ENCODE measurements at places on chromosomes 12 and 14. TPM values are rescaled to one million over a fixed set of nuclear protein-coding genes. Genes with fewer than 3 reads are reported as not detected.
A peak's percentile ranks its signal among the peaks of the same experiment; 100 is the strongest.

DNA sequence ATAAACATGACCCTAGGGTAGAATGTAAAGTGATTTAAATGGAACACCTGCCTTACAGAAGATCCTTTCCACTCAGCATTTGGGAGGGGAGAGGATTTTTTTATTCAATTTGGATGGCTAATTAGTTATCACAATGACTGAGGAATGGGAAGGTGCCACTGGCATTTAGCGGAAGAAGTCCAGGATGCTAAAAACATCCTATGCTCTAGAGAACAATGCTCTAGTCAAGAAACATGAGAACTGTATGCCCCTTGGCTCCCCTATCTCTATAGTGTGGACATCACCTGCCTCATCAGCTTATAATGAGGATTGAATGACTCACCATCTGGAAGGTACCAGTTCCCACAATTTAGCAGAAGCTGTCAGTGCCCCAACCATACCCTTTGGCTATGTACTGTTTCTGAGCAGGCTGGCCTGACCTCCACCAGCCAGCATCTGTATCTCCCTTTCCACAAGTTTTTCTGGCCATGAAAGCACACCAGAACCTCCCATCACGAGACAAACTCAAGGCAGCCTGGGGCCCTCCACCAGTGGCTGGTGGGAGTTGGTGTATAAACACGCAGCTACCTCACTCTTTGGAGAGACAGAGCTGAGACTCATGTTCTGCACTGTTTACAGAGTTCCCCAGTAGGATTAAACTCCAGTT is 109.7 kb upstream of the VASH1 start:
- no peak overlapping the region for H3K4me3 ChIP-seq
- H3K27me3 ChIP-seq: no peaks in the 10 kb centered on the region
- H3K36me3 ChIP-seq: no peaks in the 10 kb centered on the region
- no peak for DNase-seq

- H3K4me1 ChIP-seq: no peaks in the 10 kb centered on the region
- H3K36me3 ChIP-seq: no peaks in the 10 kb centered on the region
- no peak overlapping the region for H3K27ac ChIP-seq
Measured at GRCh38 chr12:128699106-128699505, 124.7 kb downstream of the SLC15A4 start.

- H3K27me3 ChIP-seq: no peaks in the 10 kb centered on the region
- no peak overlapping the region for H3K4me3 ChIP-seq
- H3K36me3 ChIP-seq: no peaks in the 10 kb centered on the region
- H3K27ac ChIP-seq: no peak overlapping the region
- H3K4me1 ChIP-seq: peaks cover 9% of the 10 kb centered on the region
Measured at GRCh38 chr12:122048151-122048550, 26.5 kb downstream of the BCL7A start.

- H3K27me3 ChIP-seq: no peaks in the 10 kb centered on the region
- H3K4me1 ChIP-seq: no peaks in the 10 kb centered on the region
- no peak overlapping the region for H3K4me3 ChIP-seq
- H3K36me3 ChIP-seq: no peaks in the 10 kb centered on the region
- DNase-seq: no peak
Measured at GRCh38 chr14:34361504-34362011, 100.5 kb downstream of the SPTSSA start.

DNA sequence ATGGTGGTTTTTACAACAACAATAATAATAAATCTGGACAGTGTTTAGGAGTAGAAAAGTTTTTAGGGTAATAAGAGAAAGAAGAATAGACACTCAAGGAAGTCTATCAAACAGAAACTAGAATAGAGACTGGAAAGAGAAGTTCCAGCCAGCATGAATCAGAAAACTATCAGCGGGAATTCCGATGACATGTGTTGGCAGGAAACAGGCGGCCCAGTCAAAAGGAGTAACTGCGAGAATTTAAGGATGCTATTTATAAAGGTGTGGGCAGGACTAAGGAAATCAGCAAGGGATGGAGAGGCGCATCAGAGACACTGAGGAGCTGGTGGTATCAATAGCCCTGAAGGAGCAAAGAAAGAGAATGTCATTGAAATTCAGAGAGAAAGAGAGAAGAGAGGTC is 89.9 kb downstream of the TBX5 start:
- no peak overlapping the region for H3K27ac ChIP-seq
- DNase-seq: no peak
- H3K4me1 ChIP-seq: no peaks in the 10 kb centered on the region
- H3K27me3 ChIP-seq: no peaks in the 10 kb centered on the region
- H3K36me3 ChIP-seq: no peaks in the 10 kb centered on the region

DNA sequence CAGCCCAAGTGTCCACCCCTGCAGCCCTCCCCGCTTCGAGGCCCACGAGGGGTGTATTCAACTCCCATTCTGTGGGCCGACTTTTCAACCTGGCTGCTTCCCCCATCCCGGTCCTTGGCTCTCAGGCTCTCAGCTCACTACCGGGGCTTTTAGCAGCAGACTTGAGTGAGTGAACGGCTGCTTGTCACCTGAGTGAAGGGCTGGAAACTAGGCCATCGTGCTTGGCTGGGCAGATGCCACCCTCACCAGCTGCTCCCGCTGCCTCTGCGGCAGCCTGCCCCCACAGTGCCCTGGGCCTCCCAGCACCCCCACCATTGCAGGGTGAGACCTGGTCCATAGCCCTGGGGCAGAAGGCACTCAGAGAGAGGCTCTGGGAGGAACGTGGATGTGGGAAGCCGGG is 59.9 kb downstream of the SLC6A12 start:
- no peaks in the 10 kb centered on the region for H3K4me1 ChIP-seq
- no peaks in the 10 kb centered on the region for H3K36me3 ChIP-seq
- no peak for DNase-seq
- H3K27ac ChIP-seq: no peak overlapping the region
- no peaks in the 10 kb centered on the region for H3K27me3 ChIP-seq

- no peaks in the 10 kb centered on the region for H3K27me3 ChIP-seq
- peaks cover 33% of the 10 kb centered on the region for H3K4me1 ChIP-seq
- H3K4me3 ChIP-seq: peak overlapping the region; percentile 64
- H3K36me3 ChIP-seq: no peaks in the 10 kb centered on the region
- no peak for DNase-seq
Measured at GRCh38 chr14:103121121-103121845, 2.0 kb upstream of the TNFAIP2 start.

DNA sequence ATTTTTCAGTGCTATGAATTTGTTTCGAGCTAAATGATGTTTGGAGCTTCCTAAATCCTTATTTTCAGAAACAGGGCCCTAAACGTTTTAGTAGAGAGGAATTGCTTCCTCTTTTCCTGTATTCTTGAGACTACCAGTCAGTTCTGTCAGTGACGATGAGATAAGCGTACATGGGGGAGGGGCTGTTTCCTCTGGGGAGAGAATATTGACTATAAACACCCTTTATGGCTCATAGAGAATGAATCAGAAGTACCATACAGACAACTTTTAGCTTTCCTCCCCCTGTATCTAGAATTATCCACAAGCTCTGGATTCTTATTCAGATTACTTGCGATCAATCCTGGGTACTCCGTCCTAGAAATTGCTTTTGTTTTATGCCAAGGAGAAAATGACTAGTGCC is 5.1 kb downstream of the TBK1 start:
- no peaks in the 10 kb centered on the region for H3K27me3 ChIP-seq
- no peak overlapping the region for H3K4me3 ChIP-seq

- no peaks in the 10 kb centered on the region for H3K27me3 ChIP-seq
- H3K4me1 ChIP-seq: peaks cover 39% of the 10 kb centered on the region
- no peak overlapping the region for H3K4me3 ChIP-seq
- H3K36me3 ChIP-seq: no peaks in the 10 kb centered on the region
Measured at GRCh38 chr12:6345319-6346091, 3.6 kb upstream of the TNFRSF1A start.

DNA sequence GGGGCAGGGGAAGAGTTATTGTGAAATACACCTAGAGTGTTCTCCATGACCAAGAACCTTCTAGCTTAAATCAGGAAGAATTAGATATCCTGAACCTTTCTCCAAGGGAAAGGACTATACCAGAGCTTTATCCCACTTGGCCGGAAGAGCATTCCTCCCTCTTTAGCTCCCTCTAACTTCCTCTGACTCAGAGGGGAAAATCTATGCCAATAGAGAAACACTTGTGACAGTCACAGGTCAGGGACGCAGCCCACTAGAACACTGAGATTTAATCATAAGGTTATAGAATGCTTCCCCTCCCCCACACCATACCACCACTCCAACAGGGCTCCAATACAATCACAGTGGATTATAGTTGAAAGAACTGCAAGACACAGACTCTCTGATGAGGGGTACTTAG is 55.4 kb upstream of the RFX4 start:
- H3K27me3 ChIP-seq: no peaks in the 10 kb centered on the region
- no peaks in the 10 kb centered on the region for H3K4me1 ChIP-seq
- H3K4me3 ChIP-seq: no peak overlapping the region
- no peaks in the 10 kb centered on the region for H3K36me3 ChIP-seq
- no peak overlapping the region for H3K27ac ChIP-seq

DNA sequence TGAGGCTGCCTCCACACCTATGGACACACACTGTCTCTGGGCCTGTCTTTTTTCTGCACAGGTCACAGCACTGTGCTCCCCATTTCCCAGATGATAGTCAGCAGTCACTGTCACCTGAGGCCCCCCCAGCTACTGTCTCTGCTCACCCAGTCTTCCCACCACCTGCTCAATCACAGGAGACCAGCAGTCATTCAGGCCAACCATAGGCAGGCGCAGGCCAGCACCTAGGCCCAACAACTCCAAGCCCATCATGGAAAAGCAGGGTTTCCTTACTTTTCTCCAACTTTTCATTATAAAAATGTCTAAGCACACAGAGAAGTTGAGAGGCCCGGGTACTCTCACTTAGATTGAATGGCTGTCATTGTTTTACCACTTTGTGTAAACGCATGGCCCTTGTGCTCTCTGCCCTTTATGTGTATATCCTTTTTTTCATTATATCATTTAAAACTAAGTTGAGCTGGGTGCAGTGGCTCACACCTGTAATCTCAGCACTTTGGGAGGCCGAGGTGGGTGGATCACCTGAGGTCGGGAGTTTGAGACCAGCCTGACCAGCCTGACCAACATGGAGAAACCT is 7.1 kb downstream of the PXN start:
- H3K27ac ChIP-seq: peak overlapping the region; percentile 18
- no peaks in the 10 kb centered on the region for H3K27me3 ChIP-seq
- no peak for DNase-seq
- H3K36me3 ChIP-seq: no peaks in the 10 kb centered on the region
- peaks cover 43% of the 10 kb centered on the region for H3K4me1 ChIP-seq
- H3K4me3 ChIP-seq: no peak overlapping the region

GRCh38 chr14:76349993-76350392 is 25.9 kb upstream of the ESRRB start:
- H3K4me3 ChIP-seq: no peak overlapping the region
- no peaks in the 10 kb centered on the region for H3K4me1 ChIP-seq
- H3K36me3 ChIP-seq: no peaks in the 10 kb centered on the region
- H3K27ac ChIP-seq: no peak overlapping the region

GRCh38 chr12:78799649-78800048 is 64.9 kb upstream of the SYT1 start:
- no peaks in the 10 kb centered on the region for H3K27me3 ChIP-seq
- no peaks in the 10 kb centered on the region for H3K4me1 ChIP-seq
- DNase-seq: no peak
- no peak overlapping the region for H3K27ac ChIP-seq

- H3K4me1 ChIP-seq: no peaks in the 10 kb centered on the region
- no peak for DNase-seq
- no peaks in the 10 kb centered on the region for H3K36me3 ChIP-seq
- H3K27ac ChIP-seq: no peak overlapping the region
- no peak overlapping the region for H3K4me3 ChIP-seq
- H3K27me3 ChIP-seq: no peaks in the 10 kb centered on the region
Measured at GRCh38 chr14:56795284-56795622, 15.0 kb downstream of the OTX2 start.

DNA sequence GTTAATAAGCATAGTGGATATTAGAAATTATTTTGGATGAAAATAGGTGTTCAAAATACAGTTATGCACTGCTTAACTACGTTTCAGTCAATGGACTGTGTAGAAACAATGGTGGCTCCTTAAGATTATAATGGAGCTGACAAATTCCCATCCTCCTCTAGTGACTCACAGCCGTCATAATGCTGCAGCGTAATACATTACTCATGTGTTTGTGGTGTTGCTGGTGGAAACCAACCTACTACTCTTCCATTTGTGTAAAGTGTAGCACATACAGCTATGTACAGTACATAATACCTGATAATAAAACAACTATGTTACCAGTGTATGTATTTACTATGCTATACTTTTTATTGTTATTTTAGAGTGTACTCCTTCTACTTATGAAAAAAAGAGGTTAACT is 111.2 kb upstream of the TMCC3 start:
- H3K36me3 ChIP-seq: no peaks in the 10 kb centered on the region
- H3K27me3 ChIP-seq: no peaks in the 10 kb centered on the region
- no peak overlapping the region for H3K4me3 ChIP-seq
- DNase-seq: no peak
- H3K4me1 ChIP-seq: peaks cover 8% of the 10 kb centered on the region

- peaks cover 7% of the 10 kb centered on the region for H3K4me1 ChIP-seq
- no peaks in the 10 kb centered on the region for H3K27me3 ChIP-seq
- DNase-seq: no peak
- no peak overlapping the region for H3K27ac ChIP-seq
- no peak overlapping the region for H3K4me3 ChIP-seq
Measured at GRCh38 chr12:87332987-87333726, 696.0 kb downstream of the C12orf50 start.

- H3K4me3 ChIP-seq: peak overlapping the region; percentile 60
- peak; percentile 66 for DNase-seq
- H3K27ac ChIP-seq: peak overlapping the region; percentile 77
- no peaks in the 10 kb centered on the region for H3K27me3 ChIP-seq
- H3K4me1 ChIP-seq: peaks cover 4% of the 10 kb centered on the region
- no peaks in the 10 kb centered on the region for H3K36me3 ChIP-seq
Measured at GRCh38 chr12:98456576-98457573, 58.5 kb upstream of the TMPO start.

The ADCY4 gene
- 23.1 TPM for total RNA-seq

The KRT2 gene
- not detected for total RNA-seq

The KRT79 gene
- total RNA-seq: 0.24 TPM

The PAH gene
- total RNA-seq: 18.4 TPM

The CRIP2 gene
- total RNA-seq: 159 TPM

The AJUBA gene
- 11.3 TPM for total RNA-seq

The ABCD2 gene
- 0.55 TPM for total RNA-seq

The TAS2R30 gene
- total RNA-seq: 11.1 TPM
